MV-4-11 (cell line): ENCODE measurements at places on chromosomes 16 and 17.

DNA sequence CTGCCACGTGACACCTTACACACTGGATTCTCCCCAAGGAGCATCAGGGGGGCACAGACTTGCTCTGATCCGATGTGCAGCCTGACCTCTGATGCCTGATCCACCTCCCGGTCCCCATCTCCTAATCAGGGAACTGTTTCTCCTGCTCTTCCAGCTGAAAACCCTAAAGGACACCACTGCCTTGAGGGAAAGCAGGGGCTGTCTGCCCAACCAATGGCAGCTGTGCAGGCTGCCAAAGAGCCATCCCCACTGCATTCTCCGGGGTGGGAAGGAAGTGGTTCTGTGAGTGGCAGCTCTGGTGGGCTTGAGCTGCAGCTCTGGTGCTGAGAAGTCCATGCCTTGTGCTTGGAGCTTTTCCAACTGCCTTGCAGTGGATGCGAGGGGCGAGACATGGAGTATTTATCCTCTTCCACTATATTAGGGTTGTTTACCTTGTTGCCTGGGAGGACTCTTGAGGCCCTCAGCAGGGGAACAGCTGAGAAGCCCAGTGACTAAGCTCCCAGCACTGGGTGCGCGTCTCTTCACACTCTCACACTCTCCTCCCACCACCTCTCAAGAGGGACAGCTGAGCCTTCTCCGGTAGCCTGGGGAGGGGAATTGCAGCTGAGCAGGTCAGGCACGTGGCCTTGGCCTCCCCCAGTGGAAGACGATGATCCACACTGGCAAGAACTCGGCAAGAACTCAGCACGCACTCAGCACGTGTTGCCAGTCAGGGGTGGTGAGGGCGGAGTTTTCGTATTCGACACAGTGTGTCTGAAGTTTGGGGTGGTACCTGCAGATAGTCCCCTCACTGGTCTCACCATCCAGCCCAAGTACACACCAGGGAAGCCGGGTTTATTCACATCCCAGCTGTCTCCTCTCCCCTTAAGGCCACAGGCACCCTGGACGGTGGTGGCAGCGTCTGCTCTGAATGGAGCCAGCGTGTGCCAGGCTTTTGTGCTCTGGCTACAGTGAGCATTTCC lies 21.1 kb upstream of the SPATA32 start:
- no peak for DNase-seq

GRCh38 chr16:8863594-8864424 lies 5.0 kb downstream of the CARHSP1 start:
- peak; percentile 16 for DNase-seq

GRCh38 chr17:57357392-57357784 lies 101.1 kb downstream of the MSI2 start:
- DNase-seq, result no peak

DNA sequence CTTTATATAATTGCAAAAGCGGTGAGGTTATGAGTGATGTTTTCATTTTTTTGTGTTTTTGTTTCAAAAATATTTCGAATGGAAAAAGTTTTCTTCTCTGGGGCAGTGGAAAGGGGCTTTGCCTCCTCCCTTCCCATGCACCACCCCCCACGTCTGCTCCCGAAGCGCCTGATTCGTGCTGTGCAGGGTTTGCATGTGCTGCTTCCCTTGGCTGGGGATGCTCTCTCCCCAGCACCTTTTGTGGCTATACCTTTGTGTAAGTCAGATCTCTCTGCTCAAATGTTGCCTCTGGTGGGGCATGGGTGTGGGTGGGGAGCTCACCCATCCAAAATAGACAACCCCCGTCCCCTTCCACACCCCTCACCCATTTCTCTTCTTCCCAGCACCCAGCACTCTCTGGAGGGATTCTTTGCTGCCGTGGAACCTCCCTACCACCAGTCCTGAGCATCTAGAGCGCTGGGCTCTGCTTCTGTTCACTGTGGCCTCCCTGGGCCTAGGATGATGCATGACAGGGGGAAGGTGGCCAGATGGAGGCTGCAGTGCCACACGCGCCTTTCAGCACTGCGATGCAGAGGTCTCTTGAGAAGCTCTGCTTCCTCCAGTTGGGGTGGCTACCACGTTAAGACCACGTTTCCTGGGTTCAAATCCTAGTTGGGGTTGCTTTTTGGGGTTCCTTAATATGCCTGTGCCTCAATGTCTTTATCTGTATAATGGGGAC lies 71.2 kb downstream of the IRF8 start:
- no peak for DNase-seq

DNA sequence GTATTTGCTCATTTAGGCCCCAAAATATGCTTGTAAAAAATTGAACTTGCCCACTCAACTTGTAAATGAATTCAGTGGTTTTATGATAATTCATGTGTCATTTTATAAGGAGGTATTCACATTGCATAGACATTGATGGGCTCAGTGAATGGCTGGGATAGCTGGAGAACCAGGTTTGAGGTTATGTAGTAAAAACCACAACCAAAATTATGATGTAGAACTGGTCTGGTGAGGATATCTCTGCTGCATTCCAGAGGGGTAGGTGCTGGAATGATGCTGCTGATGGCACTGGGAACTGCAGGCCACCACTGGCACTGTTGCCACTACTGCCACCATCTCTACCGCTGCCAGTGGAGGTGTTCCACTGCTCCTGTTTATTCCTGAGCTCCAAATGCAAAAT lies 21.5 kb upstream of the RABEP1 start:
- no peak for DNase-seq

- DNase-seq, result no peak
Measured at GRCh38 chr16:3879258-3879886, 1.1 kb downstream of the CREBBP start.

DNA sequence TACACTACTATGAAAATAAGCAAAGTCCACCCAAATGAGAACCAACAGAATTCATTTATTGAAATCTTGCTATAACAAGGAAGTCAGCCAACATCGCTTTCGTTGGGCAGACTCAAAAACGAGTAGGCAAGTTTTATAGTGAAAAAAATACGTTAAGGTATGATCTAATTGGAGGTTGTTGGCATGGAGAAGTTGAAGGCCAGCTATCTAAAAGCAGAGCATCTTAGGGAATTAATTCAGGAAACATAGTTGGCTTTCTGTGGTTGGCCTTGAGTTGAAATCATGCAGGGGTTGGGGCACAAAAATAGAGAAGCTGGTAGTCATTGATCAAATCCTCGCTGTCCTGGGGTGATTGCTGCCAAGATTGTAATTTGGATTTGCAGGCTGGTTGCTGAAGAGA lies 118.3 kb downstream of the PPM1E start:
- DNase-seq, result peak; percentile 52

DNA sequence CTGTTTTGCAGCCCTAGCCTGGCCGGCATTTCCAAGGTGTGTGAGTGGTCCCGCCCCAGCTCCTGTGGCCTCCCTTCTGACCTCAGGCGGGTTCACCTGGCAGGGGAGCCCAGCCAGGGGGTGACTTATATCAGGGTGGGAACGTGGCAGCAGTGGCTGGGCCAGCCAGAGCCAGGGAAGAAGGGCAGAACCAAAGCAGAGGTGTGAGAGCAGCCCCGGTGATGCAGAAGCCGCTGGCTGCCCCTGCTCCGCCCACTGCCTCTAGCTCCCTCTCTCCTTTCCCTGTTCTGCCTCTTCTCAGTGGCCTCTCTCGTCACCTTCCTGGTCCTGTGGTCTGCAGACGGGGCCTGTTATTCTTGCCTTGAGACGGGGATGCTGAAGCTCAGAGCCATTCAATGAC lies 12.1 kb downstream of the MGAT5B start:
- no peak for DNase-seq

DNA sequence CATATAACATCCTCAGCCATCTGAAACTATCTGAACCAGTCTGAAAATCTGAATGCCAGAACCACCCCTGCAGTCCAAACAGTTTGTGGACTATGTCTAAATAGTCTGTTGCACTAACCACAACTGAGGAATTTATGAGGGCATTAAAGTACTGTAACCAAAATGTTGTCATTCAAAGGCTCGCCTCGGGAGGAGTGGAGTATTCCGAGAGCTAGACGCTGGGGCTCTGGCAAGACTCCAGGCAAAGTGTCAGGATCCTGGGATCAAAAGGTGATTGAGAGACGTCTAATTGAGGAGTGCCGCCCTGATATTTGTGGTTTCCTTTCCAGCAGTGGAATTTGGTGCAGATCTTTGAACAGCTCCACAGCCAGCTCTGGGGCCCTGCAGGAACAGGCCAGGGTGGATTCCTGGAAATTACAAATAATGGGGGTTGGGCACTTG lies 142.9 kb upstream of the MYOCD start:
- no peak for DNase-seq

- DNase-seq, result no peak
Measured at GRCh38 chr16:51150888-51151320, at the start of gene SALL1. SALL1 (minus strand) TSS chr16:51151270; CDS start chr16:51151241, 29 bp downstream.
